ENCODE measurements at places on chromosomes 5 and 9.

- no peak for DNase-seq
These were observed 234.1 kb downstream of the AUH start for GRCh38 chr9:91127653-91128052.

GRCh38 chr9:20216438-20216837 lies 405.9 kb downstream of the MLLT3 start:
- DNase-seq: no peak

GRCh38 chr5:109819878-109820277 lies 130.2 kb downstream of the MAN2A1 start:
- no peak for DNase-seq

DNA sequence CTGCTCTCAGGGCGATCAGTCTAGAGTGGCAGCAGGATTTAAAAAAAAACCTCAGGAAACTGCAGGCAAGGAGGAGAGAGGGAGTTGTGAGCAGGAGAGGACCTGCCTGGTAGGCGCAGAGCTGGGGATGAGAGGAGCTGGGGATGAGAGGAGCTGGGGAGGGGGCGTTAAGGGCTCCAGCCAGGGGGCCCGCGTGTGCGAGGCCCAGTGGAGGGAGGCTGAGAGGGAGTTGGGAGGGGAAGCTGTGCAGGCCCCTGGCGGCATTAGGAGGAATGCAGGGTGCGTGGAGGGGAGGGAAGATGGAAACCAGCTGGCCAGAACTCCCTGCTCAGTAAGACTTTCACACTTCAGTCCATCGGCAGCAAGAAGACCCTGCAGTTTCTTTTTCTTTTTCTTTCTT lies 45.2 kb upstream of the HMCN2 start:
- DNase-seq: no peak

DNA sequence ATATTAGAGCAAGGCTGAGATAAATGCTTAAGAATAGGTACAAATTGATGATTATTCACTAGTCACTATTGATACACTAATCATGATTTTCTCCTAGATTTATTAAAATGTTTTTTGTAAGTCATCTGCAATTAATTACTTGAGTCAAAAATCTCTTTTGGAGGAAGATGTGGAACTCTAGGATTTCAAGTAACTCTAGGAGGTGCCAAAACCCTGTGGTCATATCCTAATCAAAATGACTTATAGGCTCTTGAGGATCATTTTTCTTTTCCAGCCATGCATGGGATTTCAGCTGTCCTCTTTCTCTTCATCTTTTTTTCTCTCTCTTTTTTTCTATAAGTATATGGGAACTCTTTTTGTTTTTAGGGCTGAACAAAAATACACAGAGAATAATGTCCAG lies 141.8 kb upstream of the CD180 start:
- no peak for DNase-seq

DNA sequence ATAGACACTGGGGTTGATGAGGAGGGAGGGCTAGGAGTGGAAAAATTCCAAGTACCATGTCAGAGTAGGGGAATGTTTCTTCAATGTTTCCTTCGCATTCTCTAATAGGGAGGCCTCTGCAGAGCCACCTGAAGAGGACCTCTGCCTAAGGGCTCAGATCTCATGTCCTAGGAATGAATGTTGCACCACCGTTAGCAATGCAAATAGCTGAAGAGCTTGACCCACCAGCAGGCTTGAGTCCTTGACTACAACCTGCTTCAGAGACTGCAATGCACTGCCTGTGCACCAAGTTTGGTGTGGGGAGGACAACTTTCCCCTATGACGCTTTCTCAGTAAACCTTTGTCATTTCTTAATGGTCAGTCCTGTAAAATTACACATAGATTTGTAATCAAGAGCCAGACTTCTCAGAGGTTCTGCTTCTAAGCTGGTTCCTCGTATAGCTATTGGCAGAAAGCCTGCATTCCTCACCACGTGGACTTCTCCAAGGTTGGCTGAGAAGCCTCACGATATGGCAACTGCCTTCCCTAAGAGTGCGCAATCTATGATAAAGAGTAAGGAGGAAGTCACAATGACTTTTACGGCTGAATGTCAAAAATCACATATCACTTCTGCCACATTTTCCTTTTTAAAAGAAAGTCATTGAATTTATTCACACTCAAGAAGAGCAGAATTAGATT lies 600.7 kb upstream of the PTGER4 start:
- no peak for DNase-seq

GRCh38 chr9:81083067-81083466 lies 606.3 kb downstream of the TLE1 start:
- DNase-seq: no peak

DNA sequence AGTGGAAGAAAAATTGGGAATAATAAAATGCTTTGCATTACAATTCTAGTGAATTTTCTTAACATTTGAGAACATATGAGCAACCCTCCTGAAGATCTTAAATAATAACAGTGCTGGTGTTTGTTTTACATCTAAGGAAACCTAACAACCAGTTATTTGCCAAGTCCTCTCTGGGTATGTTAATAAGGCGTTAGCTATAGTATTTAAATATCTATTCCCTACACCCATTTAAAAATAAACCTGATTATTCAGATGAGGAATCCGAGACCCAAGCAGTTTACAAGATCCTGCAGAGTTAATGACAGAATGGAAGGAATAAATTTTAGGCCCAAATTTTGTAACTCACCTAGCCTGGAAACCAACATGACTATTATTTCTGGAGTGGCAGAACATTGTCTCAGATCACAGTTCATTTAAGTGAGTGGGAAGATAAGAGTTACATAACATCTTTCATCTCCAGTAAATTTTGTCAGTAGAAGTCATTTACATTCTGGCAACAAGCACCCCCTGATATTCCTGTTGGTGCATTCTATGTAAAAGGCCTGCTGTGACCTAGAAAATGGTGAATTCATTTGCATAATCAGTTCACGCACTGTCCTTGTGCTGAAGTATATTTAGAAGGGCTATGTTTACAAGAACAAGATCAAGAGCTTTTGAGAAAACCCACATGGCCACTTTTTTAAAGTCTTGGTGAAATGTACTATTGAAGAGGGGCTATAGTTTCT lies 148.2 kb downstream of the COX7C start:
- DNase-seq: no peak

- no peak for DNase-seq
These were observed 139.0 kb downstream of the OLFM1 start for GRCh38 chr9:135226369-135227050.

- DNase-seq: peak; percentile 70
These were observed 197.6 kb downstream of the KDM4C start for GRCh38 chr9:6955251-6955921.

GRCh38 chr9:127723444-127723843 lies 7.6 kb downstream of the TTC16 start:
- no peak for DNase-seq

DNA sequence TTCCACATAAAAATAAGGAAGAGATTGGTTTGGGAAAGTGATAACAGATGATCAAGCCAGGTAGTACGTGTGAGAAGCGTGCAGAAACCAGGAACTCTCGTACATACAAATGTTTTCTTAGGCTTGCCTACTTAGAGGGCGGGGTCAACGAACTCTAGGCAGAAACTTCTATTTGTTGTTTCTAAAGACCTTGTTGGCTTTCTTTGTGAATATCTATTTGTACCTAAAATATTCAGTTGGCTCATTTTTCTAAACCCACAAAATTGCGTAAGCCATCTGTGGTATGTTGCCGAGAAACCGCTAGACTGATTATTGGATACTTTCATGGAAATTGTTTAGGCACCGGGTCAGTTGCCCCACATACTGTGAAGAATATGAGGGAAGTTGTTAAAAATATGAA lies 458.5 kb downstream of the MAT2B start:
- no peak for DNase-seq

GRCh38 chr9:88691811-88692210 lies 156.8 kb downstream of the NXNL2 start:
- DNase-seq: no peak

DNA sequence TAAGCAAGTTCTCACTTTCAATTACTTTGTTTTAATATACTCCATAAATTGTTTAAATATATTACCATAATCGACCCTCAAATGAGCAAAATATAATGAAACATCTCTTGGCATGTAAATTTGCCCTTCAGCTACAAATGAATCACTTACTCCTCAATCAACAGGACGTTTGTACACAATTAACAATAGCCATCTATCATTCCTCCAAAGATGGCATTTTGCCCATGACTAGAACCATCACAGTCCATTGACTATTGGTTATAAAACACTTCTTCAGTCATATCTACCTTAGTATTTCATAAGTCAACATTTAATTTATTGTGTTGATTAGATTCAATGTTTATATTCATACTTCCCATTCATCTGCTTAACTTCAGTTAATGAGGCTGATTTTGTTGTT lies 127.2 kb downstream of the CTNND2 start:
- no peak for DNase-seq

DNA sequence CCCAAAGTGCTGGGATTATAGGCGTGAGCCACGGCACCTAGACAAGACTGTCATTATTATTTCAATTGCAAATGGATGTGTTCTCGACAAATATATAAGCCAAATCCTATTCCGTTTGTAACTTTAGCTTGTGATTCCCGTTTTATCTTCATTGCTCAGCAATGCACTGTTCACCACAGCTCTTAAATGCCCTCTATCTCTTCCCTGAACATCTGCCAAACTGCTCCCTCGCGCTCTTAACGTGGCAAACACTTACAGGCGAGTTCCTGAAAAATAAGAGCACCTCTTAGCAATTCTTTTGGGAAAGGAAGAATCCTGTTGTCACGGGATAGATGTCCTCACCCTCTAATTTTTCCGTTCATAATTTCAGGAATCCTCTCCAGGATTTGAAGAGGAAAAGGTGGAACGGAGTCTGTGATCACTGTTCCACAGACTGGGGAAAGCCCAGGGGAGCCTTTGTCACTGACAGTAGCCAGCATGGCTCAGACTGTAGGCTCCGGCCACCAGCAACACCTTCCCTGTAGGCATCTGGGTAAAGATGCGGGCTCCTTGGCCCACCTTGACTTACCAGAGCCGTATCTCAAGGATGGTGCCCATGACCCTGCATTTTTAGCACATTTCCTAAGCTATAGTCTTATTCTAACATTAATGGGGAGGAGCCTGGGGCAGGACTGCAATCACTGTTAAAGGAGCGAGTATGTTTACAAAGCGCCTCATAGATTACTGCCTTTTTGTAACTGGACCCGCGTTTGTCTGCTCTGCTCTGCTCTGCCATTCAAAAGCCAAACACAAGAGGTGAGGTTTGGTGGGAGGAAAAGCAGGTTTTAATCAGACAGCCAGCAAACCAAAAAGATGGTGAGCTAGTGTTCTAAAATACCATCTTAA lies 20.2 kb upstream of the GNPDA1 start:
- DNase-seq: no peak

DNA sequence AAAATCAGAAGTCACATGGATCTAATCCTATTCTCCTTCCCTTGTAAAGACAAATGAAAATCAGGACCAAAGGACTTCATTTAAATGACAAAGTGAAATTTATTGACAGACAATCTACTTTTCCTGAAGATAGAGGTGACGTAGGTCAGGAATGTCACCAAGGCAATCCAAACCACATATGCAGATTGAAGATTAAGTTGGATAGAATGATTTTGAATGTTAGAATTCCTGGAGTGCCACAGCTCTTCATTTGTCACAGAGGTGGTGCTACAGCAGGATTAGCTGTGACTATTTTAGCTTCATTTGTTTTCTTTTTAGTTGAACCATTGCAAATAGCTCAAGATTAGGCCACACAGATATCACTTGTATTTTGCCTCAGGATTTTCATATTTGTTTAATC lies 736.0 kb upstream of the ARRDC3 start:
- no peak for DNase-seq

- DNase-seq: no peak
These were observed 2.4 kb upstream of the HAPLN1 start for GRCh38 chr5:83723031-83723430.

- DNase-seq: no peak
These were observed 275.3 kb upstream of the IL12B start for GRCh38 chr5:159605585-159605984.

DNA sequence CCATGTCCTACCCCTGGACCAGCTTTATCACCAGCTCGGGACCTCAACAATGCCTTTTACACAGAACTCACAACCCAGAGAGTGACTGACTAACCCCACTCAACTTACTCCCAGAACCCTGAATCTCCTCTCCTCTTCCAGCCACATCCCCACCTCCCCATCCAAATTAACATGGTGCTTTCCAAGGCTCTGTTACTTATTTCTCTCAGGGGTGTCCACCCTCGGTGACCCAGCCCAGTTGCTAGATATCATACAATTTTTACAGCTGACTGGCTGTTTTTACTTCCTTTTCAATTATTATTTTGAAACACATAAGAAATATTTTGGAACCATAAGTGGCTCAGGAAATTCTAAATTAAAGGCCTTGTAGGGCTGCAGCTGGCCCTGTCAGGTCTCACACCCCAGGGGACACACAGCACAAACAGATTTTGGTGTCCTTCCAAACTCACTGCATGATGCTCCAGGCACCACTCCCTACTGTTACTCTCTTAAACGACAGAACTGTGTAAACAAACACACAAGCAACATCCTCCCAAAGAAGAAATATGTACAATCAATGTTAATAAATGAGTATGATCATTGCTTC lies 180.6 kb downstream of the ADAMTS12 start:
- DNase-seq: no peak

- DNase-seq: peak; percentile 99
These were observed 9.7 kb downstream of the PTGER4 start for GRCh38 chr5:40689438-40689837.

GRCh38 chr5:171810227-171810626 lies 24.6 kb downstream of the SMIM23 start:
- DNase-seq: no peak

DNA sequence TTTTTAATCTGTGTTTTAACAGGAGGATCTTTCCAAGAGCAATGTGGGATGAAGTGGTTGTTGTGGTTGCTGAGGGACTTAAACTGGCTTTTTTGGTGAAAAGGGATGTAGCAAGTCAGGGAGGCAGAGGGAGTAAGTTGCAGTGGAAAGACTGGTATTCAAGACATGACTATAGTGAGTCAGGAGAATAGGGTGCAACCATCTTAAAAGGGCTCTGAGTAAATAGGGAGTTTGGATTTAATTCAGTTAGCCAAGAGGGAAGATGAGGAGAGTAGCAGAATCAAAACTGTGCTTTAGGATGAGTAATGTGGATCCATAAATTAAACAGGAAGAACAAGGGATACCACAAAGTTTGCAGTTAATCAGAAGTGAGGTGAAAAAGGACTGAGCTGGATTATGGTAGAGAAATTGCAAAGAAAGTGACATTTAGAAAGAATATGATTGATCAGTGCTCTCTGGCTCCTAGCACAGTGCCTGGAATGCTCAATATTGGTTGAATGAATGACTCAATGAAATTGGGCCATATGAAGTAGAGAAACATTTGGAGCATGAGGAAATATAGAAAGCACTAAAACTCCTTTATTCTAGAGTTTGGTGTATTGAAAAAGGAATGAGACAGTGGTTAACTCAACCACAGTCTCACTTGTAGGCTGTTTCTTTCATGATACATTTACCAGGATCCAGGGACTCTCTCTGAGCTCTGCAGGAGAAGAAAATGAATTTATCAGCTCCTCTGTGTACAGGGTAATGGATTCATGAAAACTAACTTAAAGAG lies 5.1 kb downstream of the POLR3G start:
- no peak for DNase-seq

GRCh38 chr5:89981021-89981420 lies 428.5 kb downstream of the CETN3 start:
- no peak for DNase-seq

- no peak for DNase-seq
These were observed 45.6 kb downstream of the DBH start for GRCh38 chr9:133681658-133682306.

GRCh38 chr9:136742591-136743391 lies at the start of gene LCN10:
LCN10 (minus strand) TSS chr9:136742940; CDS start chr9:136742903, 37 bp downstream.
- no peak for DNase-seq

- DNase-seq: no peak
These were observed 864 bp upstream of the GRIN3A start for GRCh38 chr9:101739311-101739710.

- DNase-seq: no peak
These were observed 2.3 kb upstream of the PLK2 start for GRCh38 chr5:58462154-58462553.

All from kidney capillary endothelial cell (primary cell).